NCI-H2107 (cell line): ENCODE measurements at places on chromosomes 2 and 18.

DNA sequence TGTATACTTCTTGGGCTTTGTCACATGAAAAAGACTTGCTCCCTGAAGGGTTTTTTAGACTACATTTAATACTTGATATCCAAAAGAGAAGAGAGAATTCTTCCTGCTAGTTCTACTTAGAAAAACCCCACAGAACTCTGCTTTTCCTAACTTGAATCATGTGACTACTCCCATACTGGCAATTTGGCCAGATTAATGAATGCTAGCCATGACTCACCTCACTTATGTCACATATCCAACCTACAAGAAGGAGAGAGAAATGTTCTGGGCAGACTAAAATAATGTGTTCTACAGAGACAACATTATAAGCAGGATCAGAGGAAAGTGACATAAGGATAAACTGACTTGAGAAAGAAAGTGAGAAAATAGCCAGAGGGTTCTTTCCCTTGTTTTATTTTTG is 249.3 kb upstream of the GULP1 start:
- no peak for DNase-seq

GRCh38 chr18:79962835-79963657 is 1.4 kb upstream of the HSBP1L1 start:
- DNase-seq, result no peak

DNA sequence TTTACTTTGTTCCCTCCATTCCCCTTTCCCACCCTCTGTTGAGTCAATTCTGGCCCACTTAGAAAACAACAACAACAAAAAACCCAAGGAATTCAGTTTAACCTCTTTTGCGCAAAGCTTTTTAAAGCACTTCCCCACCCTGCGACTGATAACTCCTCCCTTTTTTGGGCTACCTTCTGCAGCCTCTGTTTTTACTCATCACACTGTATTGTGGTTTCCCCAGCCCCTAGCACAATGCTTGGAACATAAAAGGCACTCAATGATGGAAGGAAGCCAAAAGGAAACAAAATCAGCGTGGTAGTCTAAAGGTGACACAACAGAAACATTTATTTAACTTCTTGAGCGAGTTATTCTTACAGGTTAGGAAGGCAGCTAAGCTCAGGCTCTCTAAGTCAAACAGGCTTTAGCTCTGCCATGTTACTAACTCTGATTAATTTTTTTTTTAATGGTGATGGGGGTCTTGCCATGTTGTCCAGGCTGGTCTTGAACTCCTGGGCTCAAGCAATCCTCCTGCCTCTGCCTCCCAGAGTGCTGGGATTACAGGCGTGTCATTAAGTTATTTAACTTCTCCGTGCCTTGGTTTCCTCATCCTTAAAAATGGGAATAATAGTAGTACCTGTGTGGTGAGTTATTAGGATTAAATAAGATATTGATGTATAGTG is 1.3 kb downstream of the CEP68 start:
- DNase-seq, result peak; percentile 50

DNA sequence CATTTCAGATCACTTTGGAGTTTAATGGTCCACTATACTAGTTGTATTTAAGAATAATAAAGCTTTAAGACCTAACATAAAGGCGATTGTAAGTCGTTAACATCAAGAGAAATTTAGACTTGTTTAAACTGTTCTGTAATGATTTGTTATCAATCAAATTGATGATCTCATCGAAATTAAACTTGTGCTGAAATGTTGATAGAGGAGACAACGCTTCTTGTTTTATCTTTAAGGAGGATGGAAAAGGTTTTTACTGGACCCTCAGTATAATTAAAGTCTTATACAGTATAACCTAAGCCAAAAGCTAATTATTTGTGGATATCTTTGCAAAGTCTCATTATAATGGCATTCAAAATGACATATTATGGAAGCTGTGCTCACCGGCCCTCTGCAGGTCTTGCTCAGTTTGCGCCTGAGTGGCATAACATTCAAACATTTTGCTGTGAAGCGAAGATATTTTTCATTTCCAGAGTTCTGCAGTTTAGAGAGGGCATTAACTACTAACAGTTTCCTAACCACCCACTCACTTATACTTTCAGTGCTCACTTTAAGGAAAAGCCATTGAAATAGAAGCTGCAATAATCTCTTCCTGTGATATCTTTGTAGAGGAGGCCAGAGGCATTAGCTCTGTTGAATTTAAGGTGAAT is 1.4 kb upstream of the SERTAD2 start:
- no peak for DNase-seq

DNA sequence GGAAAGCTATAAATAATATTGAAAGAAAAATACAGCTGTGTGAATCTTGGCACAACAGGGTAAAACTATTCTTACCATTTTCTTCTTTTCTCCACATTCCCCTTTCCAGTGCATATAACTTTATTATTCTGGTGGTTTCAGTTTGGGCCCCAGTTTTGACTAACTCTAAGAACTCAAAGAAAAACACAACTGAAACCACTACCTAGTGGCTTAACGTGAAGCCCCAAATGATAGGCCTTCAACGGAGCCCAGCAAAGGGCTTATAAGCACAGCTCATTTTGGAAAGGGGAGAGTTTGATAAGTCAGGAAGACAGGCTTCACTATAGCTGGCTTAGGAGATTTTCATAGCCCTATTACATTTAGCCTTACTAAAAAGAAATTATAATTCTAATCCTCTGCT is 62.4 kb downstream of the PPP1R1C start:
- DNase-seq, result no peak

- DNase-seq, result no peak
Observed at GRCh38 chr2:38076710-38077430, 919 bp upstream of the CYP1B1 start.

DNA sequence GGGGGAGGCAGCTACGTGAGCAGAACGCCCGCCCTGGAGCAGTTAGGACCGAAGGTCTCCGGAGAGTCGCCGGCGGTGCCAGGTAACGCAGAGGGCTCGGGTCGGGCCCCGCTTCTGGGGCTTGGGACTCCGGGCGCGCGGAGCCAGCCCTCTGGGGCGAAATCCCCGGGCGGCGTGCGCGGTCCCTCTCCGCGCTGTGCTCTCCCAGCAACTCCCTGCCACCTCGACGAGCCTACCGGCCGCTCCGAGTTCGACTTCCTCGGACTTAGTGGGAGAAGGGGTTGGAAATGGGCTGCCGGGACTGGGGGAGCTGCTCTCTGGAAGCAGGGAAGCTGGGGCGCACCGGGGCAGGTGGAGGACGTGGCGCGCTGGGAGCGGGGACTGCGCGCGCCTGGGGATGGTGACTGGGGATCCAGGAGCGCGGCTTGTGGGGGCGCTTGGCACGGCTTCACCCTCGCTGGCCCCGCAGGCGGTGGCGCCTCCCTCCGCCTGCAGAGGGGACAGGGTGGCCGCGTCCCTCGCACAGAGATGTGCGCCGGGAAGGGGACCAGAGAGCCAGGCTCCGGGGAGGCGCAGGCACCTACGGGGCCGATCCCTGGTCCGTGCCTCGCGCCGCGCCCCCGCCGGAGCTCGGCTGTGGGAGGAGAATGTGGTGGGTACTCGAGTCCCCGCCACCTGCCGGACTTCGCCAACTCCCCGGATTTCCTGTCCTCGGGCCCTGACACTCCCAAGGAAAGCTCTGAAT is 688 bp downstream of the CDH20 start:
- no peak for DNase-seq

DNA sequence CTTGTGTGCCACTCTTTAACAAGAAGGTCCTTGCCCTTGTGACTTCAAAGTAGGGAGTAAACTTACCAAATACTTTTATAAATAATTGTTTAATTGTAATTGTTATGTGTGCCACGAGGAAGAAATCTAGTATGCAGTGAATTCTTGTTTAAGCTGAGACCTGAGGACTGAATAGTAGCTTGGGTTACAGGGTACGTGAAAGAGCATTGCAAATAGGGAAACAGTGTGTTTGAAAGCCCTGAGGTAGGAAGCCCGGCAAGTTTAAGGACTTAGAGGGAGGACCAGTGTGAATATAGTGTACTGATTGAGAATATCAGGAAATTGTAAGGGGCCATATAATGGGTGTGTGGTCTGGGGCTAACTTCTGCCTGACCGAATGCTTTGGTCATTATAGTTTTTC is 26.2 kb downstream of the PHLPP1 start:
- DNase-seq, result no peak
